SK-N-DZ (cell line): ENCODE measurements at places on chromosomes 6 and 20.

DNA sequence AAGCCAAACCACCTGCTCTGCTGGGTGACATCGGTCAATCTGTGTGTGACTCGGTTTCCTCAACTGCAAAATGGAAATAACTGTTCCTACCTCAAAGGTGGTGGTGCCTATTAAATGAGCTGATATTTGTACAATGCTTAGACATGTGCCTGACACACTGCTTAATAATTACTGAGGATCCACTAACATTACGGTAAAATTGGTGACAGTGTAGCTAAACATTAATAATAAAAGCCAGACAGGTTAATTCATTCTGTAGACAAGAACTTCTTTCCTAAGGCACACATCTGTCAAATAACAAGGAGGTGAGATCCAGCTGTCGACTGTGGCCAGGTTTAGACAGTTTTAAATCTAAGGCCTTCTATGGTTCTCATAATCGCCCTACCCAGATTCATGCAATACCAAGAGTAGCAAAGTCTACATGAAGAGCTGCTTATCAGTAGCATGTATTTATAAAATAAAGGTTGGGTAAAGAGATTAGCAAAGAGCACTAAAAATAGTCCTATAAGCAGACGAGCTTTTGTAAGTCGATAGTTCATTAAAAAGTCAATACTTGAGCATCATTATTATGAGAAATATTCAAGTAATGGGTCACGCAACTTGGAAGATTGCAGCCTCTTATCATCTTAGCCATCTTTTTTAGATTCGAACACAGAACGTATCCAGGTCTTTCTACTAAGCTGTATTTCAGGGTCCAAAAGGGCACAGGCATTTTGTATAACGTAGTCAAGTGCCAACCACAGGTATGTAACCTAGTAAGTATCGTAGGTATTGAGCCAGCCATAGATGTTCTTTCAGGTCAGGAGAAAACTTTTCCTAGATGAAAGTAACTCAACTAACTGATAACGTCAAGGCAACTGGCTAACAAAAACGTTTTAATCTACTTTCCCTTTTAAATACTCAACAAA is 3.2 kb downstream of the CNKSR3 start:
- DNase-seq: no peak

DNA sequence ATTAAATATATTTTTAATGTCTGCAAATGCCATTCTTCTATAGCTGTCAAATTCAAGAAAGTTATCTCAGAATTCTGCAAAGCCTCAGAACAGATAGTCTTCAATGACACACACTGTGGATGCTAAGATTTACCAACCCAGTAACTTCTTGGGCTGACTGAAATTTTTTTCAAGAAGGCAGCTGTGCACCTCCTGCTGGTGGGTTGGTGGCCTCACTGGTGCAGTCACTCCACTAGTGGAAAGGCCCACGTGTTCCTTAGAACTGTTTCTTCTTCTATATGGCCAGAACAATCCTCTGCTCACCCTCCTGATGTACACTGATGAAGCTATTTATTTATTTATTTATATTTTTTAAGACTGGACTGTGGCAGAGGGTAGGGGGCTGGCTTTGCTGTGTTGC is 28.1 kb upstream of the MTCL3 start:
- DNase-seq: no peak

GRCh38 chr6:147779624-147780023 is 271.1 kb downstream of the SAMD5 start:
- no peak for DNase-seq

GRCh38 chr20:2311329-2311728 is 15.5 kb downstream of the TGM3 start:
- DNase-seq: no peak

- DNase-seq: no peak
These were observed 29.4 kb upstream of the ZNF831 start for GRCh38 chr20:59134182-59134581.

GRCh38 chr6:169590376-169590939 is 111.4 kb downstream of the WDR27 start:
- DNase-seq: no peak

DNA sequence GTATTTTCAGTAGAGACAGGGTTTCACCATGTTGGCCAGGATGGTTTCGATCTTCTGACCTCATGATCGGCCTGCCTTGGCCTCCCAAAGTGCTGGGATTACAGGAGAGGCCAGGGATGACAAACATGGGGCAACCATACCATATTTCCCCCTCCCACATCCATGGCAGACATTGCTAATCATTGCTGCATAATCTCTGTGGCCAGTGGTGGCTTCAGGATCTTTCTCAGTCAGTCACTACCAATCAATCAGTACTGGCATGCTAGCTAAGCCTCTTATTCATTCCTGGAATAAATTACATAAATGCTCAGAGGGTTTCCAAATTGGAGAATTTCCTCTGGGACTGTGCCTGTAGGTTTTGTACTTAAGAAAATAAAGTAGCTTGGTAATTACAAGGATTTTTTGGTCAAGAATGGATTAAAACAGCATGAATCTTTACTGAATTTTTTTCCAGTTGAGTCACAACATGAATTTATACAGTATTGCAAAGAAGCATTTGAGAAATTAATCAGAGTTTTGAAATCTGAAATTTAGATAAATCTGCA is 138.1 kb downstream of the FNDC1 start:
- DNase-seq: no peak

DNA sequence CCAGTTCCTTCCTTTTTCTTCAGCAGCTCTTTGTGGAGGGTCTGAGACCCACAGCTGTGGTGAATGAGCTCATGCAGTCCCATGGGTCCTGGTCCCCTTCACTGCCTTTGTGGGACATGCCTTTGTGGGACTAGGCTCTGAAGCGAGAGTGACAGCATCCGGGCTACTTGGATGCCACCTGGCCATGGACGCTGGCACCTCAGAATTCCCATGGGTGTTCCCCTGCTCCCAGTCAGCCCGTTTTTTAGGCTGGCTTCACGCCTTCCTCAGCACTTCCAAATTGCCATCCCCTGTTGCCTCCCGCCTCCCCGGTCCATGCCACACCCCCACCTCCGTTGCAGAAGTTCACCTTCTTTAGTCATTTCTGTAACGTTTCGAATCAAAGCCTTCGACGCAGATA is 45.1 kb downstream of the RAMACL start:
- DNase-seq: no peak

DNA sequence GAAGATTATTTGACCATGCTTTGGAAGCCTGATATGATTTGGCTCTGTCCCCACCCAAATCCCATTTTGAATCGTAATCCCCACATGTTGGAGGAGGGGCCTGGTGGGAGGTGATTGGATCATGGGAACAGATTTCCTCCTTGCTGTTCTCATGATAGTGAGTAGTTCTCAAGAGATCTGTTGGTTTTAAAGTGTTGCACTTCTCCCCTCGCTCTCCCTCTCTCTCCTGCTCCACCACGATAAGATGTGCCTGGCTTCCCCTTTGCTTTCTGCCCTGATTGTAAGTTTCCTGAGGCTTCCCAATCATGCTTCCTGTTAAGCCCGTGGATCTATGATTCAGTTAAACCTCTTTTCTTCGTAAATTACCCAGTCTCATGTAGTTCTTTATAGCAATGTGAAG is 21.7 kb upstream of the FAM217A start:
- DNase-seq: no peak

GRCh38 chr6:94130478-94130877 is 711.1 kb upstream of the EPHA7 start:
- DNase-seq: peak; percentile 6

DNA sequence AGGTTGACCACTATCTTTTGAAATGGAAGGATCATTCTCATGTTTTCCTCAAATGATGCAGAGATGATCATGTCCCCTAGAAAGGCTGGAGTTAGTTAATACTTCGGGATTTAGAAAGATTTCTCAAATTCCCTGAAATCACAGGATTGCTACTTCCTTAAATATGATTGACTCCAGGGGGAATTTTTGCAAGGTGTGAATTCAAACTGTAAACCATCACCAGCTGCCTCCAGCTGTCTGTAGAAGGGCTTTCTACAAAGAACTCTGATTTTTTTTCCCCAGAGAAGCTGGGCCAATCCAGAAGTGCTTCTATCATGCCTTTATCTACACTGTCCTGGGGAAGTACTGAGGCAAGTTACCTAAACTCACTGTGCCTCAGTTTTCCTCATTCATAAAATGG is 114.5 kb downstream of the EDN1 start:
- DNase-seq: no peak

DNA sequence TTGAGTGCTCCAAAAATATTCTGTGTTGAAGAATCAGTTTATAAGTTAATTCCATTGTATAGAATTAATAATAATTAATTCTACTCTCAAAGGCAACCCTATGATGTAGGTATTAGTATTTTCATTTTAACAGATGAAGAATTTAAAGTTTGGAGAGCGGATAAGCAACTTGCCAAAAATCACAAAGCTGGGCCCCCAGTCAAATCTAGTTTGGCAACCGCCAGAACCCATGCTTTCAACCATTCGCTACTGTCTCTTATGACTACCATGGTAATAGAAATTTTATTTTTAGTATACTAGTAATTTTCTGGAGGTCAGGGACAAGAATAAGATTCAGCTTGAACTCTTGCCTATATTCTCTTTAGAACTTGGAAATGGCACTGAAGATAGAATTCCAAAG is 229.8 kb downstream of the IBTK start:
- no peak for DNase-seq

- no peak for DNase-seq
These were observed 41.9 kb upstream of the FERMT1 start for GRCh38 chr20:6164421-6165341.

GRCh38 chr6:154868143-154868594 is 126.9 kb upstream of the TIAM2 start:
- peak; percentile 40 for DNase-seq

DNA sequence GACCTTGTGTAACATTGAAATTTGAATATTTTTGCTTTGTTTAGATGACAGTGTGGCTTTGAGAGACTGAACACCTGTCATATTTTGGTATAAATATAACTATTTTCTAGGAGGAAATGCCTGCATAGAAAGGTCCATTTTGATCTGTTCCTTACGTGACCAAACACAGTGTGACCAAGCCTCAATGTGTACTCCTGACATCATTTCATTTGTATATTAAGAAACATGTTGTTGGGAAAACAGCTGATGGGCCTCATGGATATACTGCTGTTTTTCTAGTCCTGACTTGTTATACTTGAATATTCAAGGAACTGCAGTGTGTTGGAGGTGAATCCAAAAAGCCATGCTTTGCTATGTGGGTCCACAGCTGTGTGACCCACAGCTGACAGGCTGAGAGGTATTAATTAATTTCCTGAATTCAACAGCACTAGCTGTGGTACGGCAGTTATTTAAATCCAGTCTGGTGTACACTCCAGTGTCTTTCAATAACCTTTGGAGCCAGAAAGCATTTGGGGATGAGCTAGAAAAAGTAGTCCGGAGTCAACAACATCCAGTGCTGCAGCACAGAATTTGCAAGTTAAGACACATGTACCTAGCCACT is 18.9 kb downstream of the NCOA7 start:
- DNase-seq: no peak

- DNase-seq: no peak
These were observed 69.2 kb downstream of the TRAM2 start for GRCh38 chr6:52507557-52508260.

GRCh38 chr20:38628580-38629470 is 27.2 kb downstream of the ARHGAP40 start:
- no peak for DNase-seq

DNA sequence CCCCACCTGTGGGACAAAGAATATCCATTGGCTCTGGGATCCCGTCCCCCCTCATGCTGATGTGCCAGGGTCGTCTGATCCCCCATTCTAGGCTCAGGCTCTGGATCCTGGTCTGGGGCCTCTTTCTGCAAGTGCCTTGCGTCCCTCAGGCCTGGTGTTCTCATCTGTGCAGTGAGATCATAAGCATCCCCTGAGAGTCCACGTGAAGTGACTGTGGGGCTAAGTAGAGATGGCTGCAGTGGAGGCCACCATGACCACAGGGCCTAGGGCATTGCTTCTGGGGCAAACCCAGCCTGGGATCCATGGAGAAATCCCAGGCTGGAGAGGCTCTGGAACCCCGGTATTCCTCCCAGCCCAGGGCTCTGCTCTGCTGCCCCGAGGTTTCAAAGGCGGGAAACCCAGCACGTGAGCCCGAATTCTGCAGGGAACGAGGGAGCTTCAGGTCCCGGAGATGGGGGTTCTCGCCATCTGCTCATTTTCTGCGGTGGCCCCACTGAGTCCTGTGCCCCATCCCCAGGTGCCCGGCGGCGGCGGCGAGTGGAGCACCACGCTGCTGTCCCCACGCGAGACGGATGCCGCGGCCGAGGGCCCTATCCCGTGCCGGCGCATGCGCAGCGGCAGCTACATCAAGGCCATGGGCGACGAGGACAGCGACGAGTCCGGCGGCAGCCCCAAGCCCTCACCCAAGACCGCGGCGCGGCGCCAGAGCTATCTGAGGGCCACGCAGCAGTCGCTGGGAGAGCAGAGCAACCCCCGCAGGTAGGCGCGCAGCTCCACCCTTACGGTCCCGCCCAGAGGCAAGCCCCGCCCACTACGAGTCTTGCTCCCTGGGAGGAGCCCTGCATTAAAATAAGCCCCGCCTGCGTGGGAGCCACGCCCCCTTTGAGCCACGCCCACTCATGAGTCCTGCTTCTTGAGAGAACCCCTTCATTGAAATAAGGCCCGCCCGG is 105.5 kb upstream of the MYL9 start:
- DNase-seq: no peak

DNA sequence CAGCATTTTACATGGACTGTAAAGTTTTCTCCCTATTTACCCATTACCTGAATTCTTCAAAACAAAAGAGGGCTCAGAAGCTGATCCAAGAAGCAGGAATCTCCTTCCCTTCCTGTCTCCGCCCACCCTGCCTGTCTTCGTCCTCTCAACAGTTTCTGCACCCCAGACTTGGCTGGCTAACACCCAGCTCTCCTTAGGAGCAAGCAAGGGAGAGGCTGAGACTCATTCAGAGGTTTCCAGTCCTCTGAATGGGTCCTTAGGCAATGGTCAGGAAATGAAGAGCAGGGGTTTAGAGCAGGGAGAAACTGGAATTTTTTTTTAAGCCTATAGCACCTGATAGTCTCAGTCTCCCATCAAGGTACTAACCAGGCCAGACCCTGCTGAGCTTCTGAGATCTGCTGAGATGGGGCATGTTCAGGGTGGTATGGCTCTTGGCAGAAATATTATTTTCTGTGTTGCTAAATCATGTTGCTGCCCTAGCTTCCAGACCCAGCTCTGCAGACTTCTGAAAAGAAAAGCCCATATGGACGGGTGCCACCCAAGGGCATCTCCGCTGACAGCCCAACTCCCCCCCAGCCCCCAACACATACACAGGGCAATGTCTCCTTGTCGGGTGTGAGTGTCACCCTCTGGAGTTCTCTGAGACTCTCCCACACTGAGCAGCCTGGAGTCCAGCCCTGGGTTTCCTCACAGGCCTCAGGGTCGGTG is 74.6 kb upstream of the CD93 start:
- no peak for DNase-seq

DNA sequence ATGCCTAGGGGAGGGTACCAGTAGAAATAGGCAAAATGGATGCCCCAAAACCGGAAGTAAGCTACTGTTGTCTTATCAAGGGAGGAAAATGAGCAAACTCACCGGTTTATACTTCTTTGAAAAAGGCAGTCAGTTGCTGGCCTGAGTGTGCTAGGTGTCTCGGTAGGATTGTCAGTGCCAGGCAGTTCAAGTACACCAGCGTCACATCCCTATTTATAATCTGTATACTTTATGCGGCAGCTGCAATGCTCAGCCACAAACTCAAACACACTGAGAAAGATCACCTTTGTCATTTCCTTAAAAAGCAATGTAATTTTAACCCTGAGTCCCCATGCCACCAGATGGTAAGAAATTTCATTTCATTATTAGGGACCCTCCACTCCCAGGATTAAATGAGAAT is 196.2 kb downstream of the EYA2 start:
- no peak for DNase-seq
